ENCODE measurements at places on chromosomes 7 and 10.

DNA sequence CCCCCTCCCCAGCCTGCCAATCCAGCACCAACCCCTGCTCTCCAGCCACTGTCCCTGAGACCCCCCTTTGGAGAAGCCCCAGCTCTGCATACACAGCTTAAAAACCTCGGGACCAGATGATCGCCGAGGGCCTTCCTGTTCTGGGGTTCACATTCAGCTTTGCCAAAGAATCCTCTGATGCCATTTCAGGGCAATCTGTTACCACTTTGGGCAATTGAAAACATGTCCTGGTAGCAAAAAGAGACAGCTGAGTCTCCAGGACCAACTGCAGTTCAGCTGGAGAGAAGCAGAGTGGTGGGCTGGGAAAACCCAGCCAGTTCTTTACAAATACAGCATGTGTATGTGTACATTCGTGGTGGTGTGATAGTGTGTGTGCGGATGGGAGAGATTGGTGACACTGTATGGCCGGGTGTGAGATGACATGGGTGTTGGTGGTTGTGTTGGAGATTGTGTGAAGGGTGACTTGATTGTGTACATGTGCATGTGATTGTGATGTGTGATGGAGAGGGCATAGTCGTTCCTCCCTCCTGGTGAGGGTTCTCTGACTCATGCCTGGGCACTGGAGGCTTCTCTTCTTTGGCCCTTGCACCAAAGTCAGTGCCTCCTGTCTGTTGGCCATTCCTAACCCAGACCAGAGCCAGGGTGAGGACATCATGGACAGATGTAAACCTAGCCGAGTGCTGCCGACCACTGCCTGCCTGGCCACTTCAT, 48.5 kb upstream of the AQP1 start:
- no peak for DNase-seq

DNA sequence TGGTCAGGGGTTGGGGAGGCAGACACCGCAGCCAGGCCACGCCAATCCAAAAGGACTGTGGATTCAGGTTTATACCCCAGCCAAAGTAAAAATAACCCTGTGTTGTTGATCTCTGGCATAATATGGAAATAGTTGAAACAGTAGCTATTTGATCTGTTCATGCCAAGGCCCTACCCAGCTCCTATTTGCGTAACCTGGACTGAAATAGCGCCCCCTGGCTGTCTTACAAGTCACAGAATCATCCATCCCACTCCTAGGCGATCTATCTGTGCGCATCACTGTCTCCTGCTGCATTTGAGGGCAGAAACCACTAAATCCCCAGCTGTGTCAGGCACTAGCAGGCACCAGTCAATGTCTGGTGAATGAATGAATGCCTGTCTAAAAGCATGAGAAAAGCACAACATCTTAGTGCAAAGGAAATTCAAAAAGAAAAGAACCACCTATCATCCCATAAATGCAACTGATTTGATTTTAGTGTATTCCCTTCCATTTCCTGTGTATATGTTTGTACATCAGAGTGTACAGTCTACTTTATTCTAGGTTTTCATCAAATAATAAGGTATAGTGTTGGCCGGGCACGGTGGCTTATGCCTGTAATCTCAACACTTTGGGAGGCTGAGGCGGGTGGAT, 160.0 kb downstream of the SLIT1 start:
- DNase-seq = peak; percentile 28

GRCh38 chr7:131623154-131623553, 66.7 kb upstream of the PODXL start:
- no peak for DNase-seq

DNA sequence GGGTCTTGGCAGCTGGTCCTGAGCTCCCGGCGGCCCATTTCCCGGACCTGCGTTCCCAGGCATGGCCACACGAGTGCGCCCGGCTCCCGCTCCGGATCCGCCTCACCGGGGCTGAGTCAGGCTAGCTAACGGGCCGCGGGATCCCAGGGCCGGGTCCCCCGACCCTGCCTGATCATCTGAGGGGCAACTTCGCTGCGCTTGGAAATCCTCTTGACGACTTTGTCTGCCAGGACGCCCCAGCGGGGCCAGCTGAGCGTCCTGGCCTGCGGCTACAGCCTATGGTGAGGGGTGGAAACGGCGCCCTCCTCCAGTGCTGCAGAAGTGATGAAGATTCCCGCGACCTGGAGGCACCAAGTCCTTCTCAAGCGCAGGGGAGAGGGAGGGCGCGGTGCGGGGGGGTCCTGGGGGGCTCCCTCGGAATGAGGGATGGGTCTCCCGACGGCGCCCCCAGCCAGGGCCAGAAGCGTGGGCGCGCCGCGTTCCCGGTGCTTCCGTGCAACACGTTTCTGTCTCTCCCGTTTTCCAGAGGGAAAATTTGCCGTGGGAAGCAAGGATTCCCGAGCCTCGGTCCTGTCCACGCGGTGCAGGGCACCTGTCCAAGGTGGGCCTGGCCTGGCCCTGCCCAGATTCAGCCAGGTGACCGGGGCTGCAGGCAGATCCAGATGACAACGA, 212.4 kb downstream of the CCSER2 start:
- DNase-seq = peak; percentile 46

DNA sequence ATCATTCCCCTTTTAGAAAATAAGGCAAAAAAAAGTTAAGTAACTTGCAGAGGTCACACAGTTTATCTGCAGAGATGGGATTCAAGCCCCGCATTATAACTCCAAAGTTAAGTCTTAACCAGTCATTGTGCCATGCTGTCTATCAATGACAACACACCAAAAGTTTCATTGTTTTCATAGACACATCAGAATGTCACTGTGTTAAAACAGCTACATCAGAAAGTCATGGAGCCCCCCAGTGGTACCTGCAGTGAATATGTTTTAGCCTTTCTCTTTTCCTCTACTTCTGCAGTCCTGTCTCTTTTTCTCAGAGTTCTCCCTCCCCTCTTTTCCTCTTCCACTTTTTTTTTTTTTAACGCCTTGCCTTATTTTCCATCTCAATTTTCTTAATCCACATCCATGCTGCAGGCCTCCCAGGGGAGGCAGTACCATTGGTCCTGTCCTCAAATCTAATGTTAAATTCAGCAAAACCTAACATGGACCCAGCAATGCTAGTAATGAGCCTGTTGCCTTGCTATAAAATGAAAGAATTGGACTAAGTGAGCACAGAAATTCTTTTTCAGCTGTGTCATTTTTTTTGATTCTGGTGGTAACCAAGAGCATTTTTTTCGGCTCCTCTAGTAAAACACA, 3.8 kb upstream of the NRCAM start:
- no peak for DNase-seq

GRCh38 chr10:100168313-100168643, 17.6 kb downstream of the ERLIN1 start:
- no peak for DNase-seq

GRCh38 chr7:32496052-32496813, 944 bp downstream of the AVL9 start:
- no peak for DNase-seq

GRCh38 chr10:97822261-97822687, 27.4 kb upstream of the GOLGA7B start:
- DNase-seq = no peak

GRCh38 chr10:119211625-119212441, 4.5 kb downstream of the GRK5 start:
- no peak for DNase-seq

DNA sequence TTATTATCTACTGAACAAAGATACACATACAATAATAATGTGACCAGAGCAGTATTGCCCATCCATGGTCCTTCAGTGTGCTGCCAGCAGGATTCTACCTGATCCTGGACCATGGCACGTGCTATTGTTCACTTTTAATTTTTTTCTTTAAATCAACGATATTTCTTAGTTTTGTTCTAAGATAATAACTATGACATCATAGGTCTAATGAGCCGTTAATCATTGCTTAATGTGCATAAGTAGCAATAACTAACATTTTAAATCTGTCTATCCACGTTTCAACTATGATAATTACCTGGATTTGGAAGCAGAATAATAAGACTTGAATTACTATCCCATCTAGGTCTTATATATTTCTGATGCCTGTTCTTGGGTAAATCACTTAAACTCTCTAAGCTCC, 253.8 kb downstream of the SORCS1 start:
- no peak for DNase-seq

DNA sequence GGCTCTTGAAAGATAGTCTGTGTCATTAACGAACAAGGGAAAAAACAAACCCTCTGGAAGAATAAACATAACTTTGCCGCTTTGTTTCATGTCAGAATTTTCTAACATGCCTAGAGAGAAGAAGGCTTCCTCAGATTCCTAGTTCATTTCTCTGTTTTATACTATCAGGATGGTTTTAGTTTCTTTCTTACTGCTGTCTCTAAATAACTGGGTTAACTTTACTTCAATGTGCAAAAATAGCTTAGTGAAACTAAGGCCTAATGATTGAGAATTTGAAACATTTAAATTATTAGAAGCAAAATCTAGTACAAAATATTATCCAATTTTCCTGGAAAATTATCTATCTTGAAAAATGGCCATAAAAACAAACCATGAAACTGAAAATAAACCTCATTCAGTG, 72.1 kb upstream of the OGDHL start:
- no peak for DNase-seq

DNA sequence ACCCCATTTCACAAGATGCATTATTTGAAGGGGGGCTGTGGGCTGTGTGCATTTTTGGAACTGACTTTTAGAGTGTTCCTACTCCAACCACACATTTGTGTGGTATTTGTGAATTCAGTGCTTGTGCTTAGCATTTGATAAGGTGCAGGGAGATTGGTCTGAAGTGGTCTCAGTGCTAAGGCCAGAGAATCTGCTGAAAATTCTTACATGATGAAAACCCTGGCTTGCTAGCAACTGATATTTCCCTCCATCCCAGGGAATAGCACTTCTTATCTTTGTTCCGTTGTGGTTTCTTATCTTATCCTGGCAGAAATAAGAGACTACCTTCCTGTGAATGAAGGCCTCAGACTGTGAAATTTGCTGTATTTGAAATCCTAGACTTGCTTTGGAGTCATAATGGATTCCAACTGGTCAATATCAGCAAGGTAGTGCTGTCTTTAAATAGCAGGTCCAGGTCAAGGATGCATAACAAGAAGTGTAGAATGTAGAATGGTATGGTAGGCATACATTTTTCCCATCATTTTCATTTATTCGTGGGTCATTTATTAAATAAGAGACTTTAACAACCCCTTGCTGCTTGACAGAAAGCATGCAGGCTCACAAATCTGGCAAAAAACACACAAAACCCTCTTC, 986.9 kb downstream of the REEP3 start:
- no peak for DNase-seq

DNA sequence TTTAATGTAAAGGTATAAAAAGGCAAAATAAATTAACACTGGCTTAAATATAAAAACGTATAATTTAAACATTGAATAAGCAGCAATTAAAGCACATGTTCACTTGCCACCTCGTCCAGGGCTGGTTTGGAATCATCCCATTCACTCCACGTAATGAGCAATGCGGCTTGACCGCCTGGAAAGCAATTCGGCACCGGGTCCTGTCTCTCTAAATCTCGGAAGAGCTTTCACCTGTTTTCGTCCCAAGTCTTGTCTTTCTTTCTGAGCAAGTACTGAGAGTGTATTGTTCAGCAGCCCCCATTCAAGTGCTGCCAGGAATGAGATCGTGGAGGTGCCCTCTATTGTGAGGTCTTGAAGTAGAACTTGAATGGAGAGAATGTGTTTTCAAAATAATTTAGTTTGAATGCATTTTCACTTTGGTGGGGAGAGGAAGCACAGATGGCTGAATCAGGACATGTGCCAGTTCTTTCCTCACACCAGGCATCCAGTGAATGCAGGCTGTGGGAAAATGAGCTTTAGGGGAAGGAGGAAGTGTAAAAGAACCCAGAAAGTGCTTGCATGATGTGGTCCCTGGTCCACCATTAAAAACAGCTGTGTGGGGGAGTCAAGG, 515.2 kb downstream of the REEP3 start:
- DNase-seq = no peak

DNA sequence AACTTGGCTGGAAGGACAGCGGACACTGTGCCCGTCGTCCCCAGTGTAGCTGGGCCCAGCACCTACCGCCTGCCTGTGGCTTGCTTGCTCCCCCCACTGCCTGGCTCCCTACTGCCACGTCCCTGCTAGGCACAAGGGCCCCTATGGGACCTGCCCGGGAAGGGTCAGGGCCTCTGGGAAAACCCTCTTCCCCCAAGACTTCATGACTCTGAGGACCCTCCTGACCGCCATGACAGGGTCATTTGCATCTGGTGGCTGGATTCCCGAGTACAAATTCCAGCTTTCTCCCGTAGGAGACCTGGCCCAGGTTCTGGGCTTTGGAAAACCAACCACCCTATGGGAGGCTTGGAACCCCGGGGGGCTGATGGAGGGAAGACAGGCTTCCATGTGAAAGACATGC, 1.4 kb upstream of the MMD2 start:
- no peak for DNase-seq

DNA sequence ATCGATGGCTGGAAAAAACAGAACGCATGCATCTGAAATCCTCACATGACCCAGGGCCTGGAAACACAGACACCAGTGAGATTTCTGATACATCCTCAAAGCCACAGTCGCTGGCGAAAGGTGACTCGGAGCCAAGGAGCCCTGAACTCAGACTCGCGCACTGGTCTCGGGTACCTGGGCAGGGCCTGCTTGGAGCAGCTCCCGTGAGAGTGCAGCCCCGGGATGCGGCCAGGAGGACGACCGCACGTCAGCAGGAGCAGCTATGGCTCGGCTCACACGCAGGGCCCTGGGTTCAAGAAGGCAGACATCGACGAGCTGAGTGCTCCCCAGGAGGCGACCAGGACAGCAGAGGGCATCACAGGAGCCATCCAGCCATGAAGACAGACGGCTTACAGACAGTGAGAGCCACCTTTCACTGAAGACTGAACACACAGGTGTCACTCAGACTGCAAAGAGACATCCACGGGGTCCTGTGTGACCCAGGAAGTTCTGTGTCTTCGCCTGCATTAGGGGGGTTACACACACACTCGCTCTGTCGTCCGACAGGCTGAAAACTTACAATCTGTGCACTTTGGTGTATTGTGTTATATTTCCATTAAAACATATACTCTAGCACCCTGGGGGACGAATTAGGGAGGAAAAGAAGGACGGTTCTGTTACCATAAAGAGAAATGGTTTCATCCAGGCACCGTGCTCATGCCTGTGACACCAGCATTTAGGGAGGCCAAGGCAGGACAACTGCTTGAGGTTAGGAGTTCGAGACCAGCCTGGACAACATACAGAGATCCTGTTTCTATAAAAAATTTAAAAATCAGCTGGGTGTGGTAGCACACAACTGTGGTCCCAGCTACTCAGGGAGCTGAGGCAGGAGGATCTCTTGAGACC, 227.7 kb downstream of the MAD1L1 start:
- no peak for DNase-seq

DNA sequence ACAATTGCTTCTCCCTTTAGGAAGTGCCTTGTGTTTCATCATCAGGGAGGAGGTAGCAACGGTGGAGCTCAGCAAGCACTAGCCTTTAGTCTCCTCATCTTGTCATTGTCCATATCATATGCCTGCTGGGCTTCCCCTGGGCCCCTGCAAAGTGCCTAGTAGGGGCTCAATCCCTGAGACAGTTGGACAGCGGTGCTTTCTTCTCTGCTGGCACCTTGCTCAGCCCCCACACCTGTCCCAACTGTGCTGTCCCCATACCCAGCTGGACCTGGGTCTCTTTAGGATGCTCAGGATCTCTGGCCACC, 5.5 kb downstream of the SMARCD3 start:
- no peak for DNase-seq

Measured in LoVo (cell line).